GM23248 (cell line): ENCODE measurements at places on chromosomes 3 and 15.

- H3K27me3 ChIP-seq = no peaks in the 10 kb centered on the region
- H3K36me3 ChIP-seq = no peaks in the 10 kb centered on the region
- H3K4me1 ChIP-seq = no peaks in the 10 kb centered on the region
- H3K4me3 ChIP-seq = no peak overlapping the region
Measured at GRCh38 chr15:75751116-75751875, 38.6 kb upstream of the CSPG4 start.

DNA sequence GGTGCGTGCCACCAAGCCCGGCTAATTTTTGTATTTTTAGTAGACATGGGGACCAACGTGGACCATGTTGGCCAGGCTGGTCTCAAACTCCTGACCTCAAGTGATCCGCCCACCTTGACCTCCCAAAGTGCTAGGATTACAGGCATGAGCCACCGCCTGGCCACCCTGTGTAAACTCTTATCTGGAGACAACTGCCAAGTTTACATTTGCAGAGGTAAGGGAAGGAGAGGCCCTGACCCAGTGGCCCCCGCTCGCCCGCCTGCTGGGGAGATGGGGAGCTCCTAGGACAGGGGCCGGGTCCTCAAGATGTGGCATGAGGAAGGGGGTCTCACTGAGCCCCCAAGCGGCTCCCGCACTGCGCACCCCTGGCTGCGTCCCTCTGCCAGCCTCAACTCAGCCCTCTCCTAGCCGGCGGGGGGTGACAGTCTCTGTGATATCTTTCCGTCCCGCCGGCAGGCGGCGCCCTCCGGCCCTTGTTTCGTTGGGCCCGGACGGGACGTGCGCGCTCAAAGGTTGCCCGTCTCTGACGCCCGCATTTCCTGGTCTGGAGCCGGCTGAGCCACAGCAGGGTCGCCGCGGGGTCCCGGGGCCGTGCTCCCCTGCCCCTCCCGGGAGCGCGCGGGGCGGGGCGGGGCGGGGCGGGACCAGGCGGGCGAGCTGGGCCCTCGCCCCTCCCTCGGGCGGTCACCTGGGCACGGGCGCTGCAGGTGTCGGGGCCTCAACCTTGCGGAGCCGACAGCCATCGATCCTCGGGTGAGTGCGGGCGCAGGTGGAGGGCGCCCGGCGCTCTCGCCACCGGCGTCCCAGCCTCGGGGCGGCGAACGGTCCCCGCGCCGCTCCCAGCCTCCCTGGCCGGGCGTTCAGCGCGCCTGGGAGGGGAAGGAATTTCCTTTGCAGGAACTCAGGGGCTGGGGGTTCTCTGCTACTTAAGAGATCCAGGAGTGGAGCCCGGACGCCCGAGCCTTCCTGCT lies at the start of gene GPR160:
Gene GPR160 (plus strand): TSS at position 533 of the 971 bp plus-strand sequence. CDS start 45,978 bp downstream, outside the sequence.
- H3K27ac ChIP-seq = no peak within 1 kb of the TSS
- peaks cover 41% of the 10 kb centered on the region for H3K27me3 ChIP-seq
- H3K4me1 ChIP-seq = no peaks in the 10 kb centered on the region
- peak within 1 kb of the TSS; percentile 60 for H3K4me3 ChIP-seq

DNA sequence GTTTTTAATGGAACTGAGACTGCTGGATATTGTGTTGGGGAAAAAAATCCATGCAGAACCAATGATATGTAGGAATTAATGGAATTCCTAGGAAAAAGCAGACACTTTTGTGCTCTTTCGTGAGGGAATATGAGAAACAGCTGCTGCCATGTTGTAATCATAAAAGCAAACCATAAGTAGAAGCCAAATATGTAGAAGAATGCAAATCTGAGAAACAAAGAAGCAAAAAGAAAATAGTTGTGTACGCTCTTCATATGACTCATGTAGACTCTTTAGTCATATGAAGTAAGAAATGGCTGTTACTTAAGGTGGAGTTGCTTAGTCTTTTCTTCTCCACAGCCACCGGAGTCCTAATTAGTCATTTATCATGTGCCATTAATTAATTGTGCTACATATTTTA lies 298.6 kb upstream of the ZNF717 start:
- DNase-seq = peak; percentile 72
- H3K4me3 ChIP-seq = peak overlapping the region; percentile 20
- H3K27me3 ChIP-seq = no peaks in the 10 kb centered on the region
- peaks cover 14% of the 10 kb centered on the region for H3K4me1 ChIP-seq
- no peaks in the 10 kb centered on the region for H3K36me3 ChIP-seq
- peak overlapping the region; percentile 48 for H3K27ac ChIP-seq

DNA sequence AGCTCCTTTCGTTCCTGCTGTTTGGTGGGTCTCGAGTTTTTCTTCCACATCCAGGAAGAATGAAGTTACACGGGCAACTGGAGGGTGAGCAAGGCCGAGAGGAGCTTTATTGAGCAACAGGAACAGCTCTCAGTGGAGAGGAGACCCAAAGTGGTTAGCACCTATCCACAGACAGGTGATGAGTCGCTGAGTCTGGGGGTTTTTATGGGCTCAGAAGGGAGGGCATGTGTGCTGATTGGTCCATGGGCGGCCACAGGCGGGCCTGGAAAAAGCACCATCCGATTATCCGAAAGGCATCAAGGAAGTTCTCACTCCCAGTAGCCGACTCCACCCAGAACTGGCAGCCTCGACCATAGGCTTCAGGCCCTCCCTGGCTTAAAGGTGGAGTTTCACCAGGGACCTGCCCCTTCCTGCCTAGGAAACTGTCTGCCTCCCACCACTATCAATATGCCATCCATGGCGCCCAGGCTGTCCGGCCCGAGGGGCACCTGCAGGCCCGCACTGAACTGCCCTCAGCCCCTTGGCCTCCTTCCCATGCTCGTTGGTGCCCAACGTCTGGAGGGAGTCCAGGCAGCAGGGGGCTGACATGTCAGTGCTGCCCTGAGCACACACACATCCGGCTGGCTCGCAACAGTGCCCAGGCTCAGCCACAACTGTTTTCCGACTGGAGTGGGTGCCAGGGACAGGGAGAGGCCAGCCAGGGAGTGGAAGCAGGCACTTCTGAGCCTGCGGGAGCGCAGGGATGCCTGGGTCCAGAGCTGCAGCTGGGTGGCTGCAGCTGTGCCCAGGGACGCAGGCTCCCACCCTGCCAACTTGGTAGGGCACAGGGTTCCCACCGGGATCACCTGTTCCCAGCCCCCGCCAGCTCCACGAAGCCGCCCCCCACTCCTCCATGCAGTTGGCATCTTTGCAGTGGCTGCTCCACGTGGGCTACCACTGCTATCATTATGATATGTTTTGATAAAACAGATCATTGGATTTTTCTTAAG lies 170.2 kb downstream of the FNDC3B start:
- no peak overlapping the region for H3K4me3 ChIP-seq
- peaks cover 44% of the 10 kb centered on the region for H3K4me1 ChIP-seq
- no peak for DNase-seq
- no peaks in the 10 kb centered on the region for H3K27me3 ChIP-seq
- peak overlapping the region; percentile 10; the same call in 1 of the 2 replicates for H3K27ac ChIP-seq

DNA sequence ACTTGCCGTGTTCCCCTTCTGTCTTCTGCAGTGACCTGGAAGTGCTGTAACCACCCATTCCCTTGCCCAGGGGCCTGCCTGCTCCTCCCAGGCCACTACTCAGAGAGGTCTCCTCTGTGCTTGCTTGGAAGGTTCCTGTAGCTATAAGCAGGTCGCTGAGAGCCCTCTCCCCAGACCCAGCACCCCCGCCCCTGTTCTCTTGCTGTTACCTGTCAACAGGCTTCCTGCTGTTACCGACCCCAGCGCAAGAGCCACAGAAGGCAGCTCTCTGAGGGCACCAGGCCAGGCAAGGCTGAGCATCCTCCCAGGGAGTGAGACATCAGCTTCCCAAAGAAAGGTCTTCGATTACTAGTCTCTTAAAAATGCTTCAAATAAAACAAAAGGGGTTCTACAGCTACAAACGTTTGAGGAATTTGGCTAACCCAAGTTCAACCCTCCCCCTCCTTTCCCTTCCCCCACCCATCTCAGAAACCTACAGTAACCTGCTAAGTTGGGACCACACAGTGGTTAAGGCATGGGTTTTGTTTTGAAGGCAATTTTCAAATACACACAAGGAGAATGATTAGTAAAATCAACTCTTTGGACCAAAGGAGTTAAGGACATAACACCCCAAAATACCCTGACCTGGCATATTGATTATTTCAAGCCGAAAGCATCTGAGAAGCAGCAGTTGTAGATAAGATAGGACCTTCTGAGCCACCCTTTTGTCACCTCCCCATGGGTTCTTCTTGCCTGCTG lies 74.9 kb upstream of the MFGE8 start:
- no peak overlapping the region for H3K4me3 ChIP-seq
- H3K27me3 ChIP-seq = no peaks in the 10 kb centered on the region
- DNase-seq = peak; percentile 69
- H3K36me3 ChIP-seq = no peaks in the 10 kb centered on the region
